GDM1 (cell line): ENCODE measurements at places on chromosomes 5 and 9.

DNA sequence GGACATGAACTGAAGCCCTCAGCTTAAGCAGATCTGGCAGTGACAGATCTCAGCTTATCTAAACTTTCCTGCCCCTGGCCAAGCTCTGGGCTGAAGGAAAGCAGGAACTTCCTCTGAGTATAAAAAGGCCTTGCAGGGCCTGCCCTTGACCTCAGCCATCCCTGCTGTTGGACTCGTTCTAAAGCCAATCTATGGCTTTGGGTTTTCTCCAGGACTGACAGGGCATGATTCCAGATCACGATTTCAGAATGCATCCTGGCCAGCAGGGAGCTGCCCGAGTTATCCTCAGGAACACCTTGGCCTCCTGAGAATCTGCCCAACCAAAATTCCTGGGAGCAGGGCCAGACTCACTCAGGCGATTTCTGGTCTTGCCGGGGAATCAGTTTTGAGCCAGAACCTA, 502.7 kb downstream of the TLE4 start:
- DNase-seq: no peak

- no peak for DNase-seq
Measured at GRCh38 chr9:13555989-13556500, 276.6 kb upstream of the MPDZ start.

DNA sequence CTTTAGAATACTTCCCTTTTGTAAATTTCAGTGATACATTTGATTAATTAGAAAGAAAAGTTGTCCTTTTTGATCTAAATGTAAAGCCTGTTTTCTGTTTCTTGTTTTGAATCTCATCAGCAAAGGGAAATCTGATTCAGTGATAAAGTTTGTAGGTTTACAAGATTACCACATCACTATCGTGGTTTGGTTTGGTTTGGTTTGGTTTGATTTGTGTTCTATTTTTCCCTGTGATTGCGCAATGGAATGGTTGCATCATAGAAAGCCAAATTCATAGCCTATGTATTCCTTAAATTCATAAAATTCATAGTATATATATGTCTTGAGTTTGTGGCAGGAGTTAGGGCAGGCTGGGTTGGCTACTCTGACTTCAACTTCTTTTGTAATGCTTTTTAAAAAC, 15.2 kb downstream of the SRFBP1 start:
- DNase-seq: no peak

DNA sequence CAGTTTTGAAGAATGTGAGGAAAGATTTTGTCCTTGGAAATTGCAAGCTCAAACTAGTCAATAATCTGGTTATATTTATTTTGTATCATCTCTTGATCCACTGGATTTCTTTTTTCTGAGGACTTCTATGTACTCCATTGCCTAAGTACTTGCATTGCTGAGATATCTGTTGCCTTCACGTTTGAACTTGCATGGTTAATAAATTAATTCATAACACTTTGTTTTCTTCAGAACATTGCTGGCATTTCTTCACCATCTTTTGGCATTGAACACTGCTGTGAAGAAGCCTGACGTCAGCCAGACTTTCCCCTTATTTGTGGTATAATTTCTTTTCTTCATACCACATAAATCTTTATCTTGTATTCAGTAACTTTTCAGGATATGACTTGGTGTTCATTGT, 246.0 kb upstream of the KIF2A start:
- DNase-seq: no peak

DNA sequence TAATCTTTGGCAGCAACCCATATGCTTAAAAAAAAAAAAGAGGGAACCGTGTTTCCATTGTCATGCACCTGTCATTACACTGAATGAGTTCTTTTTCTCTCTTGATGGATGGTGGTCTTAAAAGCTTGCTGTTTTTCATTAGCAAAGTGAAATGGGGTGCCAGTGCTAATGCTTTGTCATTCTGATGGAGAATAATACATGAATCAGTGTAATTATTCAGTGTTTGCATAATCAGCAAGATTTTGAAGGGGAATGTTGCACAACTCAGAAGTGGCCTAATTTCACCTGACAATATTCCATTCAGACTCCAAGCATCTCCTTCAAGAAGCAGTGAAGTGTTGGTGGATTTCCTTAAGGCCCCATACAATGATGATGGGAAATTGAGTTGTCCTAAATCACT, 38.1 kb downstream of the MAP1B start:
- DNase-seq: no peak

DNA sequence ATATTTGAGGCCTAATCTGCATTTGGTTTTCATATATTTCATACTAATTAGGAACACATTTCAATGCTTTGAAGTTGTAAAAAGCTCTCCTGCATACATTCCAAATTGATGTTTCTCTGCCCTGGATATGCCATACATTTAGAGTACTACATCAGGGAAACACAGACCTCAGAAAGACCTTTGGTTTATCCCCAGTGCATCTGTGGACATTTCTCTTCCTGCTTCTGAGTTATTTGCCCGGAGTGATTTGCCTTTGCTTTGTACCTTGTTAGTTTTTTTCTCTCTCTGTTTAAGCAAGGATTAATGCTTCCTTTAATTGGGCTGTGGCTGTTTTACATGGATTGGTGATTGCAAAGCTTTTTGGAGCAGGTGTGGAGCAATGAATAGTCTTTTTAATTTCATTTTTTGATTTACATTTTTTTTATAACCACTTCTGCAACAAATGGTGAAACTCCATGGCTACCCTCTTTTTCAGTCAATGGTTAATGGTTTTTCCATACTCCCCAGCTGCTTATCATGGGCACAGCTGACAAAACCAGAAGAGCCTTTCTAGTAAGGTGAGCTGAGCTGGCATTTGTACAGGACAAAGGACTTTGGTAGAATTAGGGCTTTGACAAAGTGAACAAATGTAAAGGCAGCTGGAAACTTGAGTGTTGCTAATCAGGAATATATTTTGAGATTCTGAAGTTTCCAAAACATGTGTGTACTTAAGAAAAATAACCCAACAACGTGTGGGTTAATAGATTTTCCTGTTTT, 54.2 kb downstream of the ZSWIM6 start:
- DNase-seq: no peak

DNA sequence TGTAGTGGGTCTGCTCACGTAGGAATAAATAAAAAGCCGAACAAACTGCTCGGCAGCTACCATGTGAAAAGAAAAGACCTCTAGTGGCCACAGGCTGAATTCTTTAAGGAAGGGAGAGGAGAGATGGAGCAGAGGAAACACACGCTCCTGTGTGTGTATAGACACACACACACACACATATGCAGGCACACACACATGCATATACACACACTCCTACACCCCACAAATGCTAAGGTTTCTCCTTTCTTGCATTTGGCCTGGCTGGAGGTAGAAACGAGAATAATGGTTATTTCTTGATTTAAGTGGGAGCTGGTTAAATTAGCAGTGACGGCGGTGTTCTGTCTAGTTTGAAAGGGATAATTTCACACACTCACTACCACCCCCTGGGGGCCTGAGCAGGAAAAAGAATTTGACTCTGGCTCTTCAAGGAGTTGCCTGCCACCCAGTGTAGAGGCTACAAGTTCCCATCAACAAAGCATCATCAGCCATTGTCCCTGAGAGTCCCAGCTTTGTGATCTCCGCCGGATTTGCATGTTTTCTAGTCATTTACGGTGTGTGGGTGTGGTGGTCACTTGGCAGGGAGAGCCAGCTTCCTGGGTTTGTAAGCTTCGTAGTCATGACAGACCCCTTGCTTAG, at the start of gene INSYN2B:
Gene INSYN2B (minus strand): TSS at position 78 of the 636 bp plus-strand sequence. CDS start 96,597 bp downstream, outside the sequence.
- DNase-seq: no peak

DNA sequence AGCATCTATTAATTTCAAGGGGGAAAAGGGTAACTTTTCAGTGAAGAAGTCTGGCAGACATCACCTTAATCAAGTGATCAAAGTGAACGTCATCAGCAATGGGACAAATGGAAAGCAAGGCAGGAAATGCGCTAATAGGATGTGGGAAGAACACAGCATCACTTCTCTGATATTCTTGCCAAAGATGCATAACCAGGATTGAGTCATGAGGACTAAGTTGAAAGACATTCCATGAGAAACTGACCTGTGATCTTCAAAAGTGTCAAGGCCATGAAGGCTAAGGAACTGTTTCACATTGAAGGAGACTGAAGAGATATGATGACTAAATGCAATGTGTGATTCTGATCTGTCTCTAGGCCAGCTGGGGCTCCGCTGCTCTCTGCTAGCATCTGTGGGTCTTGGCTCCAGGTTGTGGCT, 92.9 kb downstream of the NDFIP1 start:
- DNase-seq: no peak

GRCh38 chr5:21237461-21237860, 1249.5 kb upstream of the CDH18 start:
- DNase-seq: no peak

DNA sequence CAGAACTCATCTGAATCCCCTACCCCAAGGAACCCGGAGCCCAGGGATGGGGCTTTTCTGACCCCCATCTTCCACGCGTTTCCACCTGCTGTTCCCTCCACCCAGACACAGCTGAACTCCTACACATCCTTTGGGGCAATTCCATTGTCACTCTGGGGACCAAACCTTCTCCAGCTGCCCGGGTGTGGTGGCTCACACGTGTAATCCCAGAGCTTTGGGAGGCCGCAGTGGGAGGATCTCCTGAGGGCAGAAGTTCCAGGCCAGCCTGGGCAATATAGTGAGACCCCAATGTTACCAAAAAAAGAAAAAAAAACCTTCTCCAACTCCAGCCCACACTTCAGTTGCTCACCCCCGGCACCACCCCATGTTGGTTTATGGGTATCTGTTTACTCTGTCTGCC, 8.1 kb downstream of the EPB41L4B start:
- no peak for DNase-seq

- DNase-seq: no peak
Measured at GRCh38 chr5:58363461-58364249, 96.2 kb downstream of the PLK2 start.

GRCh38 chr5:52560366-52560765, 227.3 kb upstream of the ITGA1 start:
- DNase-seq: no peak

- DNase-seq: no peak
Measured at GRCh38 chr9:127980060-127980705, 606 bp downstream of the EEIG1 start.

DNA sequence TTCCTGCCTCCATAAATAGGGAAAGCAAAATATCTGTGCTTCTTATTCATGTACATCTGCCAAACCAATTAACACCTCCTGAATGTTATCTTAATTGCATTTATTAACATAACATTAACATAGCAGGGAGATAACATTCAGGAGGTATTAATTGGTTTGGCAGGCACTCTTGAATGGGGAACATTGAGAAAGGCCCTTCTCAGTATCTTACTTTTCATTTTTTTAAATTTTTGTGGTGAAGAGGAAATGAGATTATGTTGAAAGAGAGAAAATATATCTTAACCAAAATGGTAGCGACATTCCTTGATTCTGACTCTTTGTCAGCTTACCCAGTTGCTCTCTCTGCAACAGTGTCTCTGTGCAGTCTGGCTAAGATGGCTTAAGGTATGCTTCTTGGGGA, 100.4 kb upstream of the TLE1 start:
- DNase-seq: no peak

GRCh38 chr9:133795049-133795448, 56.9 kb upstream of the SARDH start:
- DNase-seq: no peak

DNA sequence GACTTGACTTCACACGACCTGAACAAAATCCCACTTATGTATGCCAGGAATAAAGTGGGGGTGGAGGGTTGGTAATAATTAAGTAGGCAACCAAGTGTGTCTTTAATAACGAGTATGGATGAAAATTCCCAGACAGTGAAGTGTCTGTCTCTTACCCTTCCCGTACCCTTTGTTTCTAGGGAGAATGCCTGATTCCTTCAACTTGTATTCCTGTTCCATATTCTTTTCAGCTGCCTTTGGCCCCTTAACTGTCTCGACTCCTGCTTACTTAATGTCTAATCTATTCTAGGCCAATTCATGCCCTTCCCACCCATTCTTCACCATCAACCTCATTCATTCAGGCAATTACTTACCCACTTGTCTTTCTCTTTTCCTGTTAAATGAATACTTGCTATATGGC, 380.5 kb downstream of the RAB3C start:
- DNase-seq: no peak

DNA sequence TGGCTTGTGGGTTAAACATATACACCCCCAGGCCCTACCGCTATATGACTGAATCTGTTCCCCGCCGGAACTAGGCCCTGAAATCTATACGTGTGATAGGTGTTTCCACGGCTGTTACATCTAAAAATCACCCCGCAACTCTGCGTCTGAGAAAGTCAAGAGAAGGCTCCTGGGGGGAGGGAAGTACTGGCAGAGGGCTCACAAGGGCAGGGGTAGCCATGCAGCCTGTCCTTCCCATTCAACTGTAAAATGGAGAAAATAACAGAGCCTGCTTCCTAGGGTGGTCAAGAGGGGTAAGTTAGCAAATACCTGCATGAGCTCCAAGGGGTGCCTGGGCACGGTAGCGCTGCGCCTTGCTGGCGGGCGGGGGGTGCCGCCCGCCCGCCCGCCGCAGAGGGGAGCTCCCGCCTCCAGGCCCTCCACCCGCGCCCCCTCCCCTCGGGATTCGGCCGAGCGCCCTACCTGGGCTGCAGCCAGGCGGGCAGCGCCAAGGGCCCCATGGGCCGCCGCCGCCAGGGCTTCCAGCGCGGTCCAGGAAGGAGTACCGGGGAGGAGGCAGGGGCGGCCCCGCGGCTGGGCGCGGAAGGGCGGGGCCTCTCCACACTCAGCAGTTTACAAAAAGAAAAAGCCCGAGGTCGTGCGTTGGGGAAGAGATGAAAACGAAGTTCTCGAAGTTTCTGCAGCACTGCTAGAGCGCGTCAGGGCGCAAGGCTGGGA, at the start of gene HACD4:
Gene HACD4 (minus strand): TSS at position 550 of the 717 bp plus-strand sequence. CDS start 50 bp downstream, at position 500.
- DNase-seq: peak; percentile 69

DNA sequence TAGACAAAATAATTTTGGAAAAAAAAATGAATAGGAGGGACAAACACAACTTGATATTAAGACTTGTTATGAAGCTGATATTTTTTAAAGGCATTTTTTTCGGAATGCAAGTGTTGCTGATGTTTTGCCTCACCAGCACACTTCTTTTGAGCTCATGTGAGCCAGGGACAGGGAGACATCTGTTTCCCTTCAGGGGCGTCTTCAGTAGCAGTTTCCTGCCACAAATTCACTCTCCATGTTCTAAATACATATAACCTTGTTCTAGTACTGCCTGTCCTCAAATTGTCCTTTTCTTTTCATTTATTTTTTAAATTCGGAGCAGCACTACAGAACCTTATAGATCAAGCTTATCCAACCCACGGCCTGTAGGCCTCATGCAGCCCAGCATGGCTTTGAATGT, 316.0 kb upstream of the PAPPA start:
- no peak for DNase-seq

GRCh38 chr5:65742565-65743231, 20.7 kb downstream of the NLN start:
- peak; percentile 7 for DNase-seq
